H1 (cell line): ENCODE measurements at places on chromosomes 6 and 20.

DNA sequence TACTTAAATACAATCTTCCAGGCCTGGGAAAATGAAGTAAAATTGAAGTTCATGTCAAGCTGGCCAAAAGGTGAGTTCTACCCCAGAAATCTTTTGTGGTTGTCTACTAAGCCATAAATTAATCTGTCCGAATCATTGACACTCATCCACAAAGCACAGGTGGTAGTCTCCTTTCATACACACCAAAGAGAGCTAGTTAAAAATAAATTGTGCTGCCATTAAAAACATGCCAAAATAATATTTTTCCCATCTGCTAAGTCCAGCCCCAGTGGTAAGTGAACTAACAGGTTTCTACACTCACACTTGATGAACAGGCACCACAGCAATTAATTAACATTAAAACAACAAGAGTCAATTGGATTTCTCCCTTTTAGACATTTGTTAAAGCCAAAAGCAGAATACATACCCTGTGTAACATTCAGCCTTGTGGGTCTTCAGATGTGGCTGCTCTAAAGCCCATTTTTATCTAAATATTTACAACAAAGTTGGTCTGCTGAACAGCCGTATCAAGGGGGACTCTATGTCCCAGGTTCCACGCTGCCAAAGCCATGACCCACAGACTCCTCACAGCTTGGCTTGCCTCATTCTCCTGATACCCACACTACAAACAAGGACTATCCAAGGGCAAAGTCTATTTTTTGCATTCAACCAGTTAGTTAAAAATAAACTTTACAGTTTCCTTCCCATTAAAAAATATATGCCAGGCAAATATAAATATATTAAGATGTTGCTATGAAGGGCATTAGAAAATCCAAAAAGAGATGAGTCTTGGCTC, 490.4 kb downstream of the BMP2 start:
- DNase-seq: no peak

- DNase-seq: no peak
These were observed 25.3 kb downstream of the NRN1 start for GRCh38 chr6:5981126-5982026.

DNA sequence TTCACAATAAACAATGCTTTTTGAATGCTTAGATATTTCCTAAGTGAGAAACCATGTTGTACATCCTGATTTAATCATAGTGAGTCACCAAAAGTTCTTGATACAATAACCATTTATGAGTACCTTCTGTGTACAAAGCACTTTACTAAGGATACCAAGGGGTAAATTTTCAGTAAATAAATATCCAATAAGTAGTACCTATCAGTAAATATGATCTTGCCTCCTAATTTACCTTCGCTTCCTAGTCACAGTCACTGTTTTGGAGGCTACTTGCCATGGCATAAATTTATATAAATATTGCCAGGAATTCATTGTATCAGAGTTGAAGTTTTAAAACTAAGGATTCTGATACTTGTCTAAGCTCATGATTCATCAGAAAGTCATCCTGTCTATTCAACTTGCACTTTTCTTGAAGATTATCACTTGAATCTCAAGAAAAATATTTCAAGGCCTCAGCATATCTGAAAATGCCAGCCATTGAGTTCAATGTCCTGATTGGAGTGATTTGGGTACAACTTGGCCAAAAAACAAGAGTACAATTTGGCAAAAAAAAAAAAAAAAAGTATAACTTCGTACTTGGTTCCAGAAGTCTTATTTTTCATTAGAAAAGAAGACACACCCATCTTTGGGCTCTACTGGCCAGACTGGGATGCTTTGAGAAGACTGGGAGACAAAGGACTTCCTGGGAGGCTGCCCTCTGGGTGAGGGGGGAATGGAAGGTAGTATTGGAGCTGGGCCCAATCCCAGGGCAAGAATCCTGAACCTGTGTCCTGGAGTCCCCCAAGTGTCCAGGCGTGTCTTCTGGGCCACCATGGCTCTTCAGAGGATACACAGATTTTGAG, 32.8 kb downstream of the RAB22A start:
- DNase-seq: no peak

DNA sequence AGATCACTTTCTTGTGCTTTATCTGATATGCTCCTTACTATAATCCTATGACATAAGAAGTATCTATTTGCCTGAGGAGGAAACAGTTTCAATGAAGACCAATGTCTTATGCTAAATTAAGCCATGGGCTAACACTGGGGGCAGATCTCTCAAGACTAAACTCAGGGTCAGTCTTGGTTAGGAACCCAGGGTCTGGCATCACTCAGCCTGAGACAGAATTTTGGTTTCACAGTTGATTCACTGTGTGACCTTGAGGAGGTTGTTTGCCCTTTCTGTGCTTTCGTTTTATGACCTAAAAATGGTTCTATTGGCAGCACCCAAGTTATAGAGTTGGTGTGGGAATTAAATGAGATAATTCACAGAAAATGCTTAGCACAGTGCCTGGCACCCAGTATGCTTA, 4.9 kb upstream of the BCAS1 start:
- DNase-seq: no peak

DNA sequence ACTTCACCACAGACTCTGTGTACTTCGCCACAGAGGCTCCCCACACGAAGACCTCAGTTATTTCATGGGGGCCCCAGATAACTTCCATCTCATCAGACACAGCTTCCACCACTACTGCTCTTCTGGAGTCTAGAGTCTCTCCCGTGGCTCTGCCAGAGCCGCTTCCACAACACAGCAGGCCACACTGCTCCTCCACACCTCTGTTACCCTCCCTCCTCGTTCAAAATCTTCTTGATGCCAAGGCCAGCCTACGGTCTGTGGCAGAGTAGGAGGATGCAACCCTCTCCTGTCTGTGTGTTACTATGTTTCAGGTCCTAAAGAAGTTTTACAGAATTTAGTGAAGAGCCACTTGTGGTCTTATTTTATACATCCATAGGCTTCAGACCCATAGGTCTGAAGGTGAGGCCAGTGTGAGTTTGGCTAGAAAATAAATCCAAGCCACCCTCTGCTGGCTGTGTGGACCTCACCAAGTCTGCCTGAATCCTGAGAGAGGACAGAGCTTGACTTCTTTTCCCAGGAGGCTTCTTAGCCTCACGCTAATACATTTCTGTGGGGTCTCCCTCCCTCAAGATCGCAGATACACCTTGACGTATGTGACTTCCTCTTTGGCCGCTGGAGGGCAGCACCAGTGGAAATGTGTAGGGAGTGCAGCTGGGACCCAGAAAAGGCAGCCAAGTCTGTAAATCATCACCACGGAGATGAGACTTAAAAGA, 197.7 kb downstream of the FAXC start:
- peak; percentile 89 for DNase-seq

GRCh38 chr6:158787395-158787794, 31.8 kb downstream of the EZR start:
- DNase-seq: no peak

GRCh38 chr6:154356690-154357089, at the start of gene IPCEF1:
Gene IPCEF1, minus strand, starts transcription at chr6:154356803. Its CDS starts 90,856 bp downstream, at chr6:154265947.
- no peak for DNase-seq
